Central memory CD4-positive, alpha-beta T cell (primary cell): ENCODE measurements at places on chromosomes 2 and 18.

GRCh38 chr2:98778741-98779483 is 48.0 kb upstream of the MGAT4A start:
- DNase-seq, result no peak

DNA sequence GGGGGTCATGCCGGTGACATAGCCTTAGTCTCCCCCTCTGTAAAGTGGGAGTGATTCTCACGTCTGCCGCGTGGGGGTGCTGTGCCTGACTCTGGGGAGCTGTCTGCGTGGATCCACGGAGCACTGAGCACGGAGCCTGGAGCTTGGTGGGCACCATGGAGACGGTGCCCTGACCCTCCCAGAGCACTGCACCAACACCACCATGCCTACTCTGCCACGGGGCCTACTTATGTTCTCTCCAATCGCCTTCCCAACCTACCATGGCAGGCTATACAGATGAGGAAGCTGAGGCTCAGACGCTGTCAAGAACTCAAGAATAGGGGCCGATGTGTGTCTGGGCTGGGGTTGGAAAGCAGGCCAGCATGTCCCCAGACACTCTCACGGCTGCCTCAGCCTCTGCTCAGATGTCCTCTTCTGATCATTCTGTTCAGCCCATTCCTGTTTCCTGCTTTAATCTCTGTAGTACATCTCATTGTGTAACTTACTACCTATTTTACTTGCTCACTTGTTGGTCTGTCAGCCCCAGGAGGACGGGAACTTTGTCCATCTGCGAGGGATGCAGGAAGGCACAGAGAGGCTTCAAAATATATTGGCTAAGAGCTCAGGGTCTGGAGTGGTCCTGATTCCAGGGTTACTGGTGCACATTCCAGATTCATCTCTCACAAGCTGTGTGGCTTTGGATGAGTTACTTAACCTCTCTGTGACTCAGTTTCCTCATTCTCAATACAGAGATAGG is 168.1 kb upstream of the HS6ST1 start:
- no peak for DNase-seq

- DNase-seq, result no peak
Observed at GRCh38 chr2:20595439-20596192, 55.3 kb downstream of the HS1BP3 start.

DNA sequence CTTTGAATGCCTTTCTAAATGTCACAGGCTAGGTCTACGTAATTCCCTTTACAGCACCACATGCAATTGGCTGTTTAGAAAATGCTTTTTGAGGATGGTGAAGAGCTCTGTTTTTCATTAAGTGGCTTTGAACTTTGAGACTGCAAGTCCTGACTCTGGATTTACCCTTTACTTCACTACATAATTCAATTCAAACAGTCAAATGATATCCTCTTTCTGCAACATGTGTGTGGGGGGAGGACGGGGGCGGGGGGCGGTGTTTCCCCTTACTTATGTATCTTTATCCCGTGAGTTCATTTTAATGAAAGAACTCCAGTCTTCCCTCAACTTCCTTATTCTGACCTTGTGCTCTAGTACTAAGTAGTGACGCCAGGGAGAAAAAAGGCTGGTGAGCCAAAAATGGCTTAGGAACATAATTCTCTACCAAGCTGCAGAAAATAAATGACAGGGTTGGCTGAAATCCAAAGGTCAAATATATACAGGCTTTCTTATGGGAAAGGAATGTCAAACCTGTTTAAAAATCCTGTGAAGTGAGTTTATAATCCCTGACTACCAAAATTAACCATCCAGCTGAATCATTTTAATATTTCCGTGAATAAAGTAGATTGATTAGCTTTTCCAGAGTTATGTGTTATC is 119.6 kb downstream of the SLC8A1 start:
- DNase-seq, result no peak

DNA sequence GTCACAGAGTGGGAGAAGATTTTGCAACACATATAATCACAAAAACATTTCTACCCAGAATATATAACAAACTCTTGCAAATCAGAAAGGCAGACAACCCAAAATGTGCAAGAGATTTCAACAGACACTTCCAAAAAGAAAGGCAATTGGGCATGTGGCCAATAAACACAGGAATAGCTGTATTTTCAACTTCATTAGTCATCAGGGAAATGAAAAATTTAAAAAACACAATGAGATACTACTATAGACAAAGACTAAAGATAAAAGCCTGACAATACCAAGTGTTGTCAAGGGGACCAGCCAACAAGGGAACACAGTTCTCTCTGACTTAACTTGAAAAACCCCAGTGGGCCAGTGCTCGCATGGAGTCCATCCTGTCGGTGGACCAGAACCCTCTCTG is 40.5 kb downstream of the MTHFD2 start:
- DNase-seq, result no peak

- DNase-seq, result no peak
Observed at GRCh38 chr2:10678225-10678624, 11.6 kb downstream of the NOL10 start.

GRCh38 chr2:176385838-176386237 is 116.6 kb downstream of the MTX2 start:
- DNase-seq, result no peak

- no peak for DNase-seq
Observed at GRCh38 chr2:69062307-69062962, 49.5 kb downstream of the ANTXR1 start.

DNA sequence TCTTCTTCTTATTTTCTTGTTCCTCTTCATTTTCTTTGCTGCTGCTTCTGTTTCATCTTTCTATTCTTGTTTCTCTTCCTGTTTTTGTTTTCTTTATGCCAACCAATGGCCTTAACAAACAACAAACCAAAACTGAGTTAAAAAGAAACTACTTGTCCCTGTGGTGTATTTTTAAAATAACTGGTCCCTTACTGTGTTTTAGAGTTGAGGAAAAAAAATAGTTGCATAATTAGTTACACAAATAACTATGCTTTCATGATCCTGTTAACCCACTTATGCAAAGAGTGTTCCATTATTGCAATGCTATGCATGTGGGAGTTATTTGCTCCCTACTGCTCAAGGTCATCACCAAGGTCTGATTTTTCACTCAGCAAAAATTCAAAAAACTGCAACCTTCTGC is 39.5 kb upstream of the IMP4 start:
- no peak for DNase-seq

DNA sequence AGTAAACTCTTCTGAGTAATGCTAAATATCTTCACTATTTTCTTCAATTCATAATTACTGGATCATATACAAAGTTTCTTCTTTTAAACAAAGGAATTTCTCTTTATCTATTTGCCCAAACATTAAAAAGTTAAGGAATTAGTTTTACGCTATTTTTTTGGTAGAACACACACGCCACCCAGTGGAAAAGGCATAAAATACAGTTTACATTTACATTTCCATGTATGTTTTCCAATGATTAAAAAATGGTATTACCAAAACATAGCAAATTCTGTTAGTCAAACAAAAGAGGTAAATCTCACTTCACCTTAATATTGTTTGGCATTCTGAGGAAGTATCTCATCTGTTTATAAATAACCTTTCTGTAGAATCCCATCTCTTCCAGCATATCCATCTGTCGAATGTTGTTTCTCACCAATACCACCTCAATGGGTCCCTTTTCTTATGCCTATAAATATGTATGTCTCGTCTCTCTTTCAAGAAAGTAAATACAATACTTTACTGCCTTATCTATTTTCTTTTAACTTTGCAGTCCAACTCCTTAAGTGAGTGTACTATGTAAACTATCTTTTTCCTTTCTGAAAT is 7.2 kb downstream of the BOLL start:
- peak; percentile 17 for DNase-seq

- no peak for DNase-seq
Observed at GRCh38 chr2:209458008-209458979, 34.4 kb downstream of the MAP2 start.

GRCh38 chr2:8003462-8004075 is 678.3 kb upstream of the ID2 start:
- DNase-seq, result no peak

GRCh38 chr2:120103723-120104467 is 91.0 kb downstream of the EPB41L5 start:
- DNase-seq, result no peak

- DNase-seq, result no peak
Observed at GRCh38 chr18:11175266-11175979, 26.1 kb upstream of the PIEZO2 start.

DNA sequence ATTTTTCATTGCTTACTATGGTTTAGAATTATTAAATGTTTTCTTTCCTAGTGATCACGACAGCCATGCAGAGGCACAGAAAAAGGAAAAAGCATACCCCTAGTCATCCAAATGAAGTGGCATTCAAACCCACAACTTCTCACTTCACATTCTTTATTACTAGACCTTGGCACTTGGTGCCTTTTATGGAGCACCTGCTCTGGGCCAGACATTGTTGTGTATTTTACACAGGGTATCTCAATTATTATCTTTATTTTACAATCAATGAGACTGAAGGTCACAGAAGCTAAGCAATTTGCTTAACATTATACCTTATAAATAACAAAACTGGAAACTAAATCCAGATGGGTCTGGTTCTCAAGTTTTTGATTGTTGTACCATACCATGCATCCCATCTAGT is 235.3 kb downstream of the LRATD1 start:
- no peak for DNase-seq

DNA sequence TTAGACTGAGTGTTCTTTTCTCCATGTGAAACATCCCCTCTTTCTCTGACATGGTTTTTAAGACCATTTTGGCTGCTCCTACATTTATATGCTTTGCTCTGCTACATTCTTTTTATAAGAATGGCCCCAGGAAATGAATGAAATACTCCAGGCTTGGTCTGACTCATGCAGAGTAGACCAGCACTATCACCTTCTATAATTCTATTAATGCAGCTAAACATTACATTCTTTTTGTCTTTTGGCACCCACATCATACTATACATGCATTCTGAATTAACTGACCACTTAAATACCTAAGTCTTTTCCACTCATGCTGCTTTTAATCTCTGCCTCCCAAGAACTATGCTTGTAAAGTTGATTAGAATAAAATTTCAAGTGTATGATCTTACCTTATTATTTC is 94.1 kb downstream of the AAK1 start:
- no peak for DNase-seq

DNA sequence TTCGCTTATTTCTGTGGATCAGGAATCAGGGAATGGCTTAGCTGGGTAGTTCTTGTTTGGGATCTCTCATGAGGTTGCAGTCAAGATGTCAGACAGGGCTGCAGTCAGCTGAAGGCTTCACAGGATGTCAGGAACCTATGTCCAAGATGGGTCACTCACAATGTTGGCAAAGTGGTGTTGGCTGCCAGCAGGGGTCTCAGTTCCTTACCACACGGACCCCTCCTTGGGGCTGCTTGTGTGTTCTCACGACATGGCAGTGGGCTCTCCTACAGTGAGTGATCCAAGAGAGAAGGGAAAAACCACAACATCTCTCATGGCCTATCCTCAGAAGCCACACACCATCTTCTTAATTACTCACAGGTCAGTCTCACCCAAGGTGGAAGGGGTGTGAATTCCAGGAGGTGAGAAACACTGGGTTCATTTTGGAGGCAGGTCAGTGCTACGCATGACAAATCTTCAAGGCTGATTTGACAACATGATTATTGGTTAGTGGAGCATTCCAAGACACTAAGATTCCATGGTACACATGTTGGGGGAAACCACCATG is 1.3 kb upstream of the ANTXR1 start:
- no peak for DNase-seq

GRCh38 chr2:174788291-174788929 is 24.1 kb upstream of the CHRNA1 start:
- DNase-seq, result peak; percentile 18

- no peak for DNase-seq
Observed at GRCh38 chr18:13256444-13257305, 38.1 kb downstream of the LDLRAD4 start.

- no peak for DNase-seq
Observed at GRCh38 chr2:62084801-62085200, 111.1 kb upstream of the B3GNT2 start.

GRCh38 chr2:134139611-134140010 is 114.3 kb upstream of the MGAT5 start:
- DNase-seq, result no peak

DNA sequence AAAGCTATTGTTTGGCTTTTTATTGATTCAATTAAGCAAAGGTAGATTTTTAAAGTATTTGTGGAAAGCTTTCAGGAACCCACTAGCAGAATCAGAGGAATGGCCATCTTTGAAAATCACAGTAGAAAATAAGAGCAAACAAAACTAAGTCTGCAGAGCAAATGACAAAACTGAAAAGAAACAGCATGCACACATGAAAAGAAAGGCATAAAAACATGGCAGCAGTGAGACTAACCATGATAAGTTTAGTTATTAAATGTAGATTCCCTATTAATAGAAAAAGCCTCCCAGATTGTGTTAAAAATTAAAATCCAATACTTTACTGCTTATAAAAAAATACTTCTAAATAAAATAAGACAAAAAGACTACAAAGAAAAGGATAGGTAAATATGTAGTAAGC is 9.1 kb upstream of the TLK1 start:
- no peak for DNase-seq

DNA sequence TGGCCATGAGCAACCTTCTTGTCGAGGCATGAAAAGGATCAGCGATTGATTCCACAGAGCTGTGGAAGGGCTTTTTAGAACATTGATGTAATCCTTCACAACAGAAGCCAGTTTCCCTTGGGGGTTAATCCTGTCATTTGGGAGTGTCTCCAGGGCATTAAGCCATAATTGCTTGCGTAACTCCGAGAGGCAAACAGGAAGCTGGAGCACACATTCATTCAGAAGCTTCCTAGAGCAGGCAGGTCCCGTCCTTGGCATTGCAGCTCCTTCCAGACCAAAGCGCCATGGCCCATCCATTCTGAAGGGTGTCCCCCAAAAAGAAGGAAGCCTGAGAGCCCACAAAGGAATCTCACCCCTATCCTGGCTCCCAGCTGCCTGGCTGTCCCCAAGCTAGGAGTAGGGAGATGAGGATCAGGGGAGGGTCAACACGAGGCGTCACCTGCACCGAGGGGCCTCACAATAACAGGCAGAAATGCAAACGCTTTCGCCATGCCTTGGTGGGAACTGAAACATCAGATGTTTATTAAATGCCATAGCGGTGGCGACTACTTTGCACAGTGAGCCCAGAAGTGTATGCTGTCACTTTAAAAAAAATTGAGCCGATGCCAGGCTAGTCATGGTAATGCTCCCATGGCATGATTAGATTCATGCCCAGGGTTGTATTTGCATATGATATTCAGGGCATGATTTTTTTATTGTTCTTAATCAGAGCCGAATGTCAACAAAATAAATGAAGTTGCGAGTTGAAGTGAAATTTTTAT is 339.4 kb downstream of the BCL11A start:
- DNase-seq, result no peak

GRCh38 chr2:18626256-18626668 is 36.9 kb upstream of the NT5C1B start:
- DNase-seq, result no peak

DNA sequence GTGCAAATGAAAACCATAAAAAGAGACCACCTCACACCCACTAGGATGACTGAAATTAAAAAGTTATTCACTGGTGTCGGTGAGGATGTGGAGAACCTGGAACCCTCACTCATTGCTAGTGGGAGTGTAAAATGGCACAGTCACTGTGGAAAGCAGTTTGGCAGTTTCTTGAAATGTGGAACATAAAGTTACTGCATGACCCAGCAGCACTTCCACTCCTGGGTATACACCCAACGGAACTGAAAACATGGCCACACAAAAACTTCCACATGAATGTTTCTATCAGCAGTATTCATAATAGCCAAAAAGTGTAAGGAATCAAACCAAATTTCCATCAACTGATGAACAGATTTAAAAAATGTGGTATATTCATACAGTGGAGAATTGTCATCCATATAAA is 65.1 kb upstream of the SLC66A3 start:
- DNase-seq, result no peak
